Germinal center (tissue), 1 donor: ENCODE measurements at places on chromosomes 3 and 15.

DNA sequence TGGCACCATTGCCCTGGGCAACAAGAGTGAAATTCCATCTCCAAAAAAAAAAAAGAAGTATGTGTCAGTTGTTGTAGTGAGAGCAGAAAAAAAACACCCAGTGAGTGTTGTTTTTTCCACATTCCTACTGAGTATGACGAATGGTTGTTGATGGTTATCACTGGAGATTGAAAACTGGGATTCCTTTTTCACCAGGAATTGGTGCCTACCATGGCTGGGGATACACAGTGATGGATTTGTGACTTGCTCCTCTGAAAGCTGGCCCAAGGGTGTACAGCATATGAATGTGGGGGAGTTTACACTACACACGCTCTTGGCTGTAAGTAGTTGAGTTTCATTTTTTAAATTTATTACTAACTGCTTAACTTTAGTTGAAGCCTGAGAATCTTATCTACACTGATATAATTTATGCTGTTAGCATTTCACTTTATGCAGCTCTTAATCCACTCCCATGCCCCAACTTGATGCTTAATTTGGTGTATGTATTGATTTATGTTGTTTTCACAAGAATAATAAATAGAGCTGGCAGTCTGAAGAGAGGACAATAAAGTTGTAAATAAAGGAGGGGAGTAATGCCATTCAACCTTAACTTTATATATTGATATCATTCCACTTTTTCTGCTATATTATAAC is 56.0 kb upstream of the MME start:
- no peak for DNase-seq

- peak; percentile 73 for DNase-seq
Measured at GRCh38 chr15:29139540-29140459, 129.8 kb downstream of the NSMCE3 start.

- no peak for DNase-seq
Measured at GRCh38 chr3:4413467-4413866, 53.6 kb downstream of the SUMF1 start.

GRCh38 chr3:53530205-53530604 is 35.8 kb downstream of the CACNA1D start:
- DNase-seq: no peak

DNA sequence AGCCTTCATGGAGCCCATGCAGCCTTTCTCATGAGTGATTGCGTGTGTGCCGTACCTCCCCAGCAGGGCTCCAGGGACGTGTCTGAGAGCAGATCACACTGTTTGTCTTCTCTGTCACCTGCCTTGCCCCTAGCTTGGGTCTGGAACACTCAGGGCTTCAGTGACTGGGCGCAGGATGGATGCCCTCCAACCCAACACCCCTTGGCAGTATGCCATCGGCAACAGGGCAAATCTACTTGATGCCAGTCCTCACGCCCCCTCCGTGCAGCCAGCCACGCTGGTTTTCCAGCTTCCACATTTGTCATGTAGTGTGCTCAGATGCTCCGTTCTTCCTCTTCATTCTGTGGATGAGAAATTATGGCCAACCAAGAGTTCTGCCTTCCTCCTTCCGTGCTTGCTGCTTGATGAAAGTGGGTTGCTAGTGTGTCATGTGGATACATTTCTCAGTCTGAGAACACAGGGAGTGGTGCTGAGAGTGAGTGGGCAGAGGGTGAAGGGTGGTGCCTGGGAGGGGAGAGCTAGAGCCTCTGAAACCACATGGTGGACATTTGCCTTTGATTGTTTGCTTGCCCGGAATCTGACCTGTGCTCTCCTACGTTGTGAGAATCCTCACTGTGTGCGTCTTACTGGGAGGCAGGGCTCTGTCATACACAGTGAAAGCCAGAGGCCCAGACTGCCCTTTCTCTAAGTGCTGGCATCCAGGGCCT is 97.2 kb downstream of the FAM43A start:
- DNase-seq: no peak

- no peak for DNase-seq
Measured at GRCh38 chr3:175659670-175660350, 800.7 kb downstream of the NAALADL2 start.

DNA sequence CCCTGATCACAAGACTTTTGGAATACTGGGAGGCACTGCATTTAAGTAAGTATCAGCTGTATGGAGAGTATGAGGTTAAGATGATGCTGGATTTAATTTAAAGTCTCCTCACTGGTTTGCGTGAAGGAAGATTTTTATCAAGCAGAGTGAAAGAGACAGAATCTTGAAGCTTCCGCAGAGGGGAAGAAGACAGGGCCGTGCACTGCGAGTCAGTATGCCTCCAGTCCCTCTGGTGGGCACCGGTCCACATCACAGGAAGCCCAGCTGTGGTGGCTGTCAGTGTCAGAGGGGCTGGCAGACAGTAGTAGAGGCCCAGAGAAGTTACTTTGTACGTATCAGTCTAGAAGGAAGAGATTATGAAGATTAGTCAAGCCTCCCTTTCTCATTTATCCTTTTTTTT is 379.0 kb upstream of the TPRG1 start:
- DNase-seq: no peak

DNA sequence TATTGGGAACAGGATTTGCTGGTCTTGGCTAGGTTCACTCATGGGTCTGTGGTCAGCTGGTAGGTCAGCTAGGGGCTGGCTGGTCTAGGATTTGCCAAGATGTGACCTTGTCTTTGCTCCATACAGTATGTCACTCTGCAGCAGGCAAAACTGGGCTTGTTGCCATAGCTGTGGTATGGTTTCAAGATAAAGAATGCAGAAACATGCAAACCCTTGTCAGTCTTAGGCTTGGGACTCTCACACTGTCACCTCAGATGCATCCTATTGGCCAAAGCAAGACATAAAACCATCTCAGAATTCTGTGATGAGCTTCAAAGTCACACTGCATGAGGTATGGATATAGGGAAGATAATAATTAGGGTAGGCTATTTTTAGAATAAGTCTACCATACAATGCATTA is 66.6 kb upstream of the TBC1D5 start:
- DNase-seq: no peak

DNA sequence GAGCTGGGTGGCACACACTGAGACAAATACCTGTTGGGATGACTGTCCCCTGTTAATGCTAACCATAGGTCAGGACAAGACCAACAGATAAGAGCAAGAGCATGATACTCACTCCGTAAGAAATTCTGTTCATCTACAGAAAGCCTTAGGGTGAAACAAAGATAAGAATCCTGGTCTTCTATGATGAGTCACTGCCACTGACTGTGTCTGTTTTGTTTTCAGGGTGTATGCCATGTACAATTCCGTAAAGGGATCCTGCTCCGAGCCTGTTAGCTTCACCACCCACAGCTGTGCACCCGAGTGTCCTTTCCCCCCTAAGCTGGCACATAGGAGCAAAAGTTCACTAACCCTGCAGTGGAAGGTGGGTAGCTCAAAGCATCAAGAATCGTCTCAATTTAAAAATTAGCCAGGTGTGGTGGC is 141.1 kb downstream of the GHSR start:
- DNase-seq: no peak

DNA sequence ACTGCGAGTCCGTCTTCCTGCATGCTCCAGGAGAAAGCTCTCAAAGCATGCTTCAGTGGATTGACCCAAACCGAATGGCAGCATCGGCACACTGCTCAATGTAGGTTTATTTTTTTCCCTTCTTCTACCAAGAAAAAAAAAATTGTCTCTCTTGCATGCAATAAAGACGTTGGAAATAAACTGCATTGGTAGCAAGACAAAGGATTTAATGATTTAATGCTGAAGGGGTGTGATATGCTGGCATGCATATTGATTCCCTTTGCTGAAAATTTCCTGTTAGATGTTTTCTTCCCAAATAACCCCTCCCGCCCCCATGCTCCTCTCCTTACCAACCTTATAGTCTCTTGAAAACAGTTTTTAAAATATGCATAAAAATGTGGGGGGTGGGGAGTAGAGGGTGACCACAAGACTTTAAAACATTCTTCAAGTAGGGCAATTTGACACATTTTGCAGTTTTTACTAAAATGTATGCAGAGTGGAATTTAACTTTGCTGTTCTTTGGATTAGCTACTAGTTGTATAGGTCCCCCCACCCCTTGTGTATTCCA is 799 bp downstream of the RARB start:
- DNase-seq: no peak

- DNase-seq: no peak
Measured at GRCh38 chr3:73479325-73479724, 145.4 kb downstream of the PDZRN3 start.

DNA sequence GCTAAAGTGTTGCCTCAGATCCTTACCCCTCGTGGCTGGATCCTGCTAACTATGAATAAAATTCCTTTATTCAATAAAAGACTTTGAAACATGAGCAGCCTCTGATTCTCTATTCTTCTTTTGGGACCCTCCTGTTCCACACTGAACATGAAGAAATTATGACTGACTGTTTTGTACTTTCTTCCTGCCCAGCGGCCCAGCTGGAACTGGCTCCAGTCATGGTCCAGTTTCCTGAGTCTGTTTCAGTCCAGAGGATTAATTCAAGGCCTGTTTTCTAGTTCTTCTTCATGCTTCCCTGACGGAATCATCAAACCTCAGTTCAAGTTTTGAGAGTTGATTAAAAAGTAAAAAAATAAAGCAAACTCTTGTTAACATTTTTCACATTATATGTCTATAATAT is 52.6 kb upstream of the CP start:
- no peak for DNase-seq

DNA sequence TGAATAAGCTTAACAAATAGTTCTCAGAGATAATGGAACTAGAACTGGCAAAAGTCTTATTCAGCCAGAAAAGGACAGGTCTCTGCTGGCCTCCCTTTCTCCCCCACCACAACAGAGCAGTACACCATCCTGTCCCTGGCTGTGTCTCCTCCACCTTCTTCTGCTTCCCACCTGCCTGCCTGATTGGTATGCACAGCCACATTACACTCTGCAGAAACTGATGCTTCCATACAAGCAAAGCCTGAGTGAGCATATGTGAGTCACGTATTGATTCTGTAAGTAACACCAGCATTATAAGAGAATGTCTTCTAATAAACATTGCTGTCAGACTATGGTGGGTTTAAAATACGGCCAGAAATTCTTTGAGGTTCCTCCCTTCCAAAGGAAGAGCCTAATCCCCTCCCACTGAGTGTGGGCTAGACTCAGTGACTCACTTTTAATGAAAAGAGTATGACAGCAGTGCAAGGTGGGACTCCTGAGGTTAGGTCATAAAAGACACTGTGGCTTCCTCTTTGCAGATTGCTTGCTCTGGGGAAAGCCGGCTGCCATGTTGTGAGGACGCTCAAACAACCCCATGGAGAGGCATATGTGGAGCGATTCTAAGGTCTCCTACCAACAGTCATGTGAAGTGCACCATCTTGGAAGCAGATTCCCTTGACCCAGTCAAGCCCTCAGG is 44.4 kb downstream of the ANXA2 start:
- no peak for DNase-seq
